ENCODE measurements at places on chromosomes 1 and 21. TPM values are rescaled to one million over a fixed set of nuclear protein-coding genes. Genes with fewer than 3 reads are reported as not detected.

The RPE65 gene
- not detected for total RNA-seq

DNA sequence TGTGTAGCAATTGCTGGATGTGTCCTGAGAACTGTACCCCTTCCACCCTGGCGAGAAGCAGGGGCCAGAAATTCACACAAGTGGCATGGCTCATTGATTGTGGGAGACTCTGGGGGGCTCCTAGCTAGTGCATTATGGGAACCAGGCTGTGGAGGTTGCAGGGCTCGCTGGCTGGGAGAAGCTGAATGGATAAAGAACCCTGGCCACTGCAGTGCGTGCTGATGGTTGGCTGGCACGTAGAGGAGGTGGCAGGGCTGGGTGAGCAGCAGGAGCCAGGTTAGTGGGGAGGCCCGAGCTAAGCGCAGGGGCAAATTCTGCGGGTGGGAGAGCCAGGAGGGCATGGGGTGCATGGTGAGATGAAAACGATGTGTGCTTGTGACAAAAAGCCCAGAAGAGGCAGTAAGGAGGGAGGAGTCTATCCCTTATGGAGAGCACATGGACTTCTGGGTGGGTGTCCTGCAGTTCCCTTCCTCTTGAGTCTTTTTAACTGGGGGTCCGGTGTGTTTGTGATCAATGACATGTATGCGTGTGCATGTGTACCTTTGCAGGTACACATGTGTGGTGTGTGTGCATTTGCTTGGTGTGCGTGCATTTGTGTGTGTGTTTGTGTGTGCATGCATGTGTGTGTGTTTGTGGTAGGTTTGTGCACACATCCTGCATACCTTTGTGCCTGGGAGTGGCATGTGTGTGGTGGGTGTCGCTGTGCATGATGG is 3.6 kb downstream of the GUK1 start:
- DNase-seq = no peak

The AK5 gene
- total RNA-seq = not detected

- no peak for DNase-seq
Observed at GRCh38 chr1:246680190-246680589, 44.0 kb upstream of the SCCPDH start.

The KRTAP19-3 gene
- total RNA-seq = not detected

GRCh38 chr1:51285055-51285454 is 45.3 kb downstream of the TTC39A start:
- DNase-seq = no peak

GRCh38 chr1:39508857-39509305 is 17.4 kb downstream of the BMP8A start:
- DNase-seq = no peak

- no peak for DNase-seq
Observed at GRCh38 chr21:16570171-16570570, 840.4 kb downstream of the USP25 start.

DNA sequence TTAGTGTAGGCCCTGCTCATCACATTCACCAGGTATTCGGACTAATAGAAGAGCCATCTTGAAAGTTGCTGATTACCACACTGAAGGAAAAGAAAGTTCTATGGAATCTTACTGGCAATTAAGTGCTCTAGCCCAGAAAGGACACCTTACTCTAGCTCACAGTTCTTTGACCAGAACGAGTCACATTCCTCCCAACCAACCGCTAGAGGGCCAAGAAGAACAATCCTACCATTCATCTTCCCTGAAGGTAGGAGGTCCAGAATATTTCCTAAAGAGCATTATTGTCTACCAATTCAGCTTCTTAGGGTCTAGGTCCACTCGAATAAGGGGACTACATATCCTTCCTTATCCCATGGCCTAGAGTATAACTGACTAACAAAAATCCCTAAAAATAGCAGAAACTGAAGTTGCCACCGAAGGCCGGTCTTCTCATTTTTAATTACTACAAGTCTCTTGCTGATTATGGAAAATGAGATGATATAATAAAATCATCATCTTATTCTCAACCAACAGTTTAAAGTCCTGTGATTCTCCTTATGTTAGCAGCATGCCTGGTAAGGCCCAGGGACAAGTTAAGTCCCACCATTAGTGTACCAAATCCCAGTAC is 2.7 kb upstream of the FMO1 start:
- DNase-seq = peak; percentile 61

DNA sequence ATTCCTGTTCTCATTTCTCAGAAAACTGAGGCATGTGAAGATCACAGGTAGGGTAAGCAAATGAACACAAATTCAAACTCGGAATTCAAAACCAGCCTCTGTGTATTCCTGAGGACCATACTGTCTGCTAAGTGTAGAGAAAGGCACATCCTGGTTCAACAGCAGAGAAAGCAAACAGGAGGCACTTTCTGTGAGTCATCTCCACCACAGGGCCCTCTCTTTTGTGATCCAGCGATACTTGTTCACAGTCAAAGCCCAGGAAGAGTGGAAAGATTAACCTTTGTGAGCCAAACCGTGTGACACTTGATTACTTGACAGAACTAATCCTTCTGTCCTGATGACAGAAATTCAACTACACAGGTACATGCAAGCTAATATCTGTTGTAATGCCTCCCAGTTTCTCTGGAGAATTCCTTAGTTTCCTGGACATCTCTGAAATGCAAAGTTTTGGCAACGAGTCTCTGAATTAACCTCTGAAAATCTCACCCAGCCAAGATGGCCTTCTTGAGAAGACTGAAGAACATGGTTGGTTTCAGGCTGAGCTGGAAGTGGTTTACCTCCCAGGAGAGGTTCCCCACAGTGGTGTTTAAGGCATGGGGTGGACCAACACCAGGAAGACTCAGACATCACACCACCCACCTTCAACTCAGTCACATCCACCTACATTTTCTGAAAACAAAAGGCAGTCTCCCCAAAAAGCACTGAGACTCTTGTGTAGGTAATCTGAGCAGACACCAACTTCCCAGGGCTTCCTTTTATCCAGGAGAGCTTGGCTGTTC is 98.2 kb upstream of the ERG start:
- DNase-seq = no peak

The THEM5 gene
- total RNA-seq = not detected

- DNase-seq = no peak
Observed at GRCh38 chr21:33149181-33149580, 79.2 kb downstream of the OLIG1 start.

GRCh38 chr1:21490774-21491487 is 18.3 kb upstream of the ALPL start:
- peak; percentile 20 for DNase-seq

The TSPAN2 gene
- total RNA-seq = 6.9 TPM

DNA sequence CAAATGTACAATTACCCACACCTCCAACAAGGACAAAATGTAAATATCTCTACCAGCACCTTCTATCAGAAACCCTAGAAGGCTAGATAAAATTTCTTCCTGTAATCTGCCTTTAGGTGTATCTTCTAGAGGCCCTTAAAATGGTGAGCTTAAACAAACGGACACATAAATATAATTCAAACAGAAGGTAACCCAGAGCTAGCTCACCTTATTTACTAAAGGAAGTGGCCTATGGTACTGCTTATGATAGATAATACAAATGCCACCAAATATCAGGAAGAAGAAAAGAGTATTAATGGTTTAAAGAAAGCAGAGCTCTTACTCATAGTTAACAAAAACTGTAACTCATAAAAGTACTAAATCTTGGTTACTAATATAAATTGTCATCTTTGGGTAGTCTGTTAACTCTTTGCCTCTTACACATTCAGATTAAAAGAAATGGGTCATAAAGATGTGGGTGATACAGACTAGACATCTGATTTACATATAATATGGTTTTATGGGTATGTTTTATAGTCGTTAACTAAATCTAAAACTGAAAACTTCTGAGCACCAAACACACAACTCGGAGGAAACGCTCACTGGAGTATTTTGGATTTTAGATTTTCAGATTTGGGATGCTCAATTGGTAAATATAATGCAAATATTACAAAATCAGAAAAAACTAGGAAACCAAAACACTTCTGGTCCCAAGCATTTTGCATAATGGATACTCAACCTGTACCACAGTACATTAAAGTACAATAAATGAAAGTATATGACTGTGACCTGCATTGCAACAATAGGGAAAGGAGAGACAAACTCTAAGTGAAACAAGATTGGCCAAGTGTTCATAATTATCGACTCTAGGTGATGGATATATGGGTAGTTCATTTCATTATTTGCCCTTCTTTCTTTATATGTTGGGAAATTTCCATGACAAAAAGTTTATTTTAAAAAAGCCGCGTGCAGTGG is 23.2 kb downstream of the TRIT1 start:
- DNase-seq = no peak

DNA sequence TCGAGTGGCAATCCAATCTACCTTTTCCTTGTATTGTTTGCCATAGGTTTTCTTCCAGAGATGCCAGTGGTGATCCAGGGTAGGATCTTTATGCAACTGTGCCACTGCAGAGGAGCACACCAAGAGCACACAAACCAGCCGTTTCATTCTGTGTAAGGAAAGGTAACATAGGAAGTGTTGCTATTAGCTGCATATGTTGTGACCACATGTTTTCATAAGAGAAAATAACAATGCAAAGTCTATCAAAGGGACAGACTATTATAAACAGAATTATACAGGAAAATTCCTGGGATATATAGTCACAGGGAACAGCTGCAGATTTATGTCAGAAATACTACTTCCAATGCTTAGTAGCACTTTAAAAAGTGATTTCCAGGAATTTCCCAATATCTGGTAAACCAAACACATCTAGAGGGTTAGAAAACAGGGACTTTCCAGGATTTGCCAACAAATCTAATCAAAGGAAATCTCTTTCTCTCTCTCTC is 919 bp downstream of the CTSS start:
- DNase-seq = no peak

The ANKRD34A gene
- 0.77 TPM for total RNA-seq

The ABCD3 gene
- 93.4 TPM for total RNA-seq

DNA sequence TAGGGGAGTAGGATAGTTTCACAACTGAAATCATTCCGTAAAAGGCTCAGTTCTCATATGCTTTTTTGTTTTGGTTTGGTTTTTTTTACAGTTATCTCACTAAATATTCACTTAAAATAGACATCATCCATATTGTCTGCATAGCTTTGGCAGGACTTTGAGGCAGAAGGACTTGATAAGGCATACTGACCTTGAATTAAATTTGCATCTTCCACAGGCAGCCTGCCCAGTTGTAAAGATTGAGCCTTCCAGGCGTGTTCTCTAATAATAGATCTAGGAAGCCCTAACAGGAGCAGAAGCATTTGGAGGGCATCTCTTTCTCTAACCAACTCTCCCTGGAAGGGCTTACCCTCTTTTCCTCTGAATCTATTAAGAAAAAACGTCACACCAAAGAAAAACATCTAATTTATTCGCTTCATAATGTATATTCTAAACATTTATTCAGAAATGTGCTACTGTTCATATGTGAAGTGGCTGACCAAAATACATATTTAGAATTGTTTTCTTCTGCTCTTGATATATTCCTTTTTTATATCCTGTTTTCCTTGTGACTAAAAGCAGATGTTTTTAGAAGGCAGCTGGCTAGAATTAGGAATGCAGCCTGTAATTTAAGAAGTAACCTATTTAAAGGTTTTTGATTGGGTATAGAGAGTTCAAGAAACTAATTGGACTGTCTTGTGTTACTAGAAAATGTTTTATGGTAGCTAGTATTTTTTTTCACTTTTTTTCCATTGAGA is 20.2 kb downstream of the DESI2 start:
- no peak for DNase-seq

The WNT3A gene
- total RNA-seq = 0.09 TPM
